Stimulated activated CD8-positive, alpha-beta memory T cell treated with anti-CD3 and anti-CD28 coated beads, Interleukin-15, amount 100 ng/mL, for 48 hours (primary cell): ENCODE measurements at places on chromosomes 12 and 14.

DNA sequence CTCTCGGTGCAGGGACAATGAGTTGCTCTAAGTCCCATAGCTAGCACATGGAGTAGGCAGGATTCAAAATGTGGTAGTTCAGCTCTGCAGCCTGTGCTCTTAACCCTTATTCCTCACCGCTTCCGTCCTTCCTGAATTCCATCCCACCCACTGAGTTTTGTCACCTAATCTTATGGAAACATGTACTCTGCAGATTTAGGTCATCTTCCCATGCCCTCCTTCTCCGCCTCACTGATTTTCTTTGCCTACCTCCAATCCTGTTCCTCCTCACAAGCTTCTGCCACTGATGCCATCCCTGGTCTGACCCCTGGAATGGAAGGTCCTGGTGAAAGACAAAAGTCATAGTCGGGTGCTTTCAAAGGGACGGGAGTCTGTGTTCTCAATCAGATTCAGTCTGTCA, 46.5 kb upstream of the ABCC9 start:
- no peak for DNase-seq

- no peak for DNase-seq
Observed at GRCh38 chr14:45118594-45118993, 15.7 kb downstream of the FKBP3 start.

- no peak for DNase-seq
Observed at GRCh38 chr12:19529951-19530636, 90.8 kb downstream of the AEBP2 start.

GRCh38 chr12:123141615-123142517, 9.0 kb downstream of the PITPNM2 start:
- DNase-seq = no peak

GRCh38 chr12:1907652-1908611, 10.5 kb downstream of the CACNA2D4 start:
- DNase-seq = no peak

GRCh38 chr14:94237046-94237445, 56.0 kb downstream of the SERPINA10 start:
- DNase-seq = no peak

GRCh38 chr14:63496837-63497400, 46.3 kb downstream of the PPP2R5E start:
- no peak for DNase-seq

DNA sequence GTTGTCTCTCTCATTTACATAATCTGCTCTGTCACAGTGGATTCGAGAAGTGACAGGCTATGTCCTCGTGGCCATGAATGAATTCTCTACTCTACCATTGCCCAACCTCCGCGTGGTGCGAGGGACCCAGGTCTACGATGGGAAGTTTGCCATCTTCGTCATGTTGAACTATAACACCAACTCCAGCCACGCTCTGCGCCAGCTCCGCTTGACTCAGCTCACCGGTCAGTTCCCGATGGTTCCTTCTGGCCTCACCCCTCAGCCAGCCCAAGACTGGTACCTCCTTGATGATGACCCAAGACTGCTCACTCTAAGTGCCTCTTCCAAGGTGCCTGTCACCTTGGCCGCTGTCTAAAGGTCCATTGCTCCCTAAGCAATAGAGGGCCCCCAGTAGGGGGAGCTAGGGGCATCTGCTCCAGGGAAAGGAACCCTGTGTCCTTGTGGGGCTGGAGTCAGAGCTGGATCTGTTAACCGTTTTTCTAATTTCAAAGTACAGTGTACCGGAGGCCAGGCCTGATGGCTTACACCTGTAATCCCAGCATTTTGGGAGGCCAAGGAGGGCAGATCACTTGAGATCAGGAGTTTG, 5.1 kb downstream of the ERBB3 start:
- no peak for DNase-seq

- DNase-seq = no peak
Observed at GRCh38 chr12:108517288-108518100, 2.4 kb downstream of the FICD start.

- DNase-seq = no peak
Observed at GRCh38 chr12:5259523-5259922, 172.4 kb upstream of the NTF3 start.

DNA sequence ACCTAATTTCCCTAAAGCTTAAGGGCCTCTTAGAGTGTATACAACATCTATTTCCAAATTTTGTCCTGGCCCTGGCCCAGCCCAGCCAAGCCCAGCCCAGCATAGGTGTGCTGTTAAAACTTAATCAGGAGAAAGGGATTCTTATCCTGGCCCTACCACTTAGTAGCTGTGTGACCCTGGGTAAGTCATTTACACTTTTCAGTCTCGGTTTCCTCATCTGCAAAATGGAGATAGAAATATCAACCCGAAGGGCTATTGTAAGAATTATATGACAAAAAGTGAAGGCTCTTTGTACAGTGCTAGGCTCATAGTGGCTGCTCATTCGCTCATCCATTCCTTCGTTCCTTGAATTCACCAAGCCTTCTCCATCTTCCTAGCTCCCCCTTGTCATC, 442 bp downstream of the ERG28 start:
- no peak for DNase-seq

DNA sequence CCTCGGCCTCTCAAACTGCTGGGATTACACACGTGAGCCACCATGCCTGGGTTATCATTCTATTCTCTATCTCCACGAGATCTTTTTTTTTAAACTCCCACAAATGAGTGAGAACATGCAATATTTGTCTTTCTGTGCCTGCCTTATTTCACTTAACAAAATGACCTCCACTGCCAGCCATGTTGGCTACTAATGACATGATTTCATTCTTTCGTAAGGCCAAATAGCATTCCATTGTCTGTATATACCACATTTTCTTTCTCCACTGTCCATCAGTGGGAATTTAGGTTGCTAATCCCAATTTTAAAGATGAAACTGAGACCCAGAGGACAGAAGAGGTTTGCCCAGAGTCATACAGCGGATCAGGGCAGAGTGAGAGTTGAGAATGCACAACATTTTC, 10.9 kb upstream of the TRPV4 start:
- DNase-seq = no peak

DNA sequence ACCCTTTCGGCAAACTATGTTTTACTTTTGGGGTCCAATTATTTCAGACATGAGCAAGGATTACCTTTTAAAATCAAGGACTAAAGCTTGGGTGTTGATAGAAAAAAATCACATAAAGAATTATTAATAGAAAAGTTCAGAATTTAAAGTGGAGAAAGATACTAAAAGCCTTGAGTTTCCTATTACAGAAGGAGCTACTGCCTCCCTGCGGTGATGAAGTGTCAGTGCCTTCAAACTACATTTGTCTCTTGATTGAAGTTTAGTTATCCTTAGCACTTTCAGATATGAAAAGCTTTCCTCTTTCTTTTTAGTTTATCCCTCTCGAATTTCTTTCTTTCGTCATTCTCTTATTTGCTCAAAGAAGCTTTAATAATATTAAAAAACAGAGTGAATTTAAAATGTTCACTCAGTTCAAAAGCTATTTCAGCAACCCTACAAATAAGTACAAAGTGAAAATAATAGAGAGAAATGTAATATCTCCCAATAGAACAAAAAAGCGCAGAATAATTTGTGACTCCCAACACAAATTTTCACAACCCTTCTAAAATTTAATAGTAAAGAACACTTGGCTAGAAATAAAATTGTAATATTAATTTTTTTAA, 87.6 kb downstream of the SEC23A start:
- DNase-seq = no peak

GRCh38 chr12:40499856-40500255, 192.4 kb upstream of the CNTN1 start:
- no peak for DNase-seq

DNA sequence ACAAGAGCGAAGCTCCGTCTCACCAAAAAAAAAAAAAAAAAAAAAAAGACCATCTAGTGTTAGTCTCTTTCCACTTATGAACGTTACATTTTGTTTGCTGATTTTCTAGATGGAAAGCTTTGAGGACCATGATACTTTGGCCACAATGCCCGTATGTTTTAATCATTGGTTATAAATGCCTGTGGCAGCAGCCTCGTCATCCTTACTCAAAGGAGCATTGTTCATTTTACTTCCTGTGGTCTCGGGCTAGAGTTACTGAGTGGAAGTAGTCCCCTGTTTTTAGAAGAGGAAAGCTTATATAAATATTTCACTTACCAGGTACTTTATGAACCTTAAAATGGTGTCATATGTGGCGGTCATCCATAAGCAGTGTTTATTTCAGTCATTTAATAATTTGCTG, 359.9 kb downstream of the AEBP2 start:
- DNase-seq = no peak

DNA sequence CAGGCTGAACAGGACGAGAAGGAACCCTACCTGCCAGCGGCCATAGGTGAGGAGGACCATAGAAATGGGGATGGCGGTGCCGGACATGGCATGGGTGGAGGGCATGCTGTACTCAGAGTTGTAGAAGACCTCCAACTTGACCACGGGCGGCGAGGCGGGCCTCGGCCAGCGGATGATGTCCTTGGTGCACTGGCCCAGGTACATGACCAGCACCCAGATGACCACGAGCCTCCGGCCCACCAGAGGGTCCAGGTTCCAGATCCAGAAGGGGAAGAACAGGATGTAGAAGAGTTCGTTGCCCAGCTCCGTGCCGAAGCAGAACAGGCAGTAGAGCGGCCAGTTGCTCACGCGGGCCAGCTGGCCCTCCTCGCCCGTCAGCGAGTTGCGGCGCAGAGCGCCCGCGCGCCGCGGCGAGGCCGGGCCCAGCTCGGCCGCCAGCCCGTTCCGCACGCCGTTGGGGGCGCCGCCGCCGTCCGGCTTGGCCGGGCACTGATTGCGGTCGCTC, 582 bp downstream of the SGPP1 start:
- DNase-seq = no peak

DNA sequence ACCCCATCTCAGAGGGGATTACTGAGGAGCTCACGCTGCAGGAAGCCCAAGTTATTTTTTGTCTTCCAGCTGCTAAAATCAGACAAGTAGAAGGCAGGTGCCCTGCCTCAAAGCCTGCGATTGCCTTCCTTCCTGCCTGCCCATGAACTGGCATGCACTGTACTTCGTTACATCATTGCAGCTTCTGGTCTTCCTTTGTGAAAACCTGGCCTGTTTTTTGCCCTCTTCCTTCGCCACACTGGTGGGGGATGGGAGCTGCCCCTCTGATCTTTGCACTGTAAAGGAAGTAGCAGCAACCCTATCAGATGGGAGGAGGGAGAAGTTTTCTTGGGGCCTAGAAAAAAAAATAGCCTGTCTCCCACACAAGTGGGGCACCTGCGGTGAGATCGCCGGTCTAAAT, 1098.7 kb downstream of the BCL11B start:
- DNase-seq = no peak

- no peak for DNase-seq
Observed at GRCh38 chr12:64461634-64462414, 9.9 kb downstream of the TBK1 start.

- DNase-seq = no peak
Observed at GRCh38 chr12:66033151-66033550, 97.4 kb downstream of the LLPH start.

DNA sequence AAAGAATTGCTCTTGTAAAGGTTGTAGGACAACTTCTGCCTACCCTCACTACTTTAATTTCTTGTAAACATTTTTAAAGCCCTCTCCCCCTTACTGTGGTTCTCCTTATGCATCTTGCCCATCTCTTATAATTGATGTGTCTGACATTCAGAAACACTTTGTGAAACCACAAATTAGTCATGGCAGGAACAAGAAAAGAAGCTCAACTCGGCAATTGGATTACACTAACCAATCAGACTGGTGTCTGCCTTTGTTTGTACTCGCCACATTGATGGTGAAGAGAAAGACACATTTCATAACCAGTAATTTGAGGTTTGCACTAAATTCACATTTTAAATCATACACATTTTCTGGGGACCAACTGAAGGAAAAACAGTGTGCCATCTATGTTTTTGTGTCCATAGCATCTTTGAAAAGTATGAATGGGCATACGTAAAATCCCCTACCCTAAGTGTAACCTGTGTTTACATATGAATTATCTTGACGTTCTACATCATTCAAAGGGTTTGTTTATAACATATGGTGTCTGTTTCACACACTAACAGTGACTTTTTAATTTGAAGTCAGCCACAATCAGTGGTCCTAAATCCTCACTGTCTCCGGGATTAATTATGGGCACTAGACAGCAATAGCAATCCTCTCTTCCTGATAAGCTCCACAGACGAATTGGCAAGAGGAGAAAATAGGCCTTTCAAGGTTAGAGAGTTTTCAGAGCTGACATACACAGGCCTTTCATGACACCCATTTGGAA, 49.9 kb downstream of the OTX2 start:
- DNase-seq = no peak

- DNase-seq = no peak
Observed at GRCh38 chr14:29236848-29237247, 470.3 kb downstream of the FOXG1 start.

DNA sequence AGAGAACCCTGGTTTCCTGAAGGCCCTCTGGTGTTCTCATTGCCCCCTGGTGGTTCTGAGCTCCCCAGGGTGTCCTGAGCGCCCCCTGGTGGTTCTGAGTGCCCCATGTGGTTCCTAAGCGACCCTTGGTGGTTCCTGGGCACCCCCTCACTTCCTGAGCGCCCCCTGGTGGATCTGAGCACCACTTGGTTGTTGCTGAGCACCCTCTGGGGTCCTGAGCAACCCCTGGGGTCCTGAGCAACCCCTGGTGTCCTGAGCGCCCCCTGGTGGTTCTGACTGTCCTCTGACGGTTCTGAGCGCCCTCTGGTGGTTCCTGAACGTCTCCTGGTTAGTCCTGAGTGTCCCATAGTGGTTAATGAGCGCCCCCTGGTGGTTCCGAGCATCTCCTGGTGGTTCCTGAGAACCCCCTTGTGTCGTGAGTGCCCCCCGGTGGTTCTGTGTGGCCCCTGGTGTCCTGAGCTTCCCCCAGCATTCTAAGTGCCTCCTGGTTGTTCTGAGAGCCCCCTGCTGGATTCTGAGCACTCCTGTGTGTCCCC, 568.3 kb downstream of the TMEM121 start:
- DNase-seq = no peak

- no peak for DNase-seq
Observed at GRCh38 chr12:119399301-119399700, 64.8 kb downstream of the CCDC60 start.
